ENCODE measurements at places on chromosomes 4 and X.

GRCh38 chr4:101040776-101041175 is 306.6 kb downstream of the PPP3CA start:
- DNase-seq, result no peak

GRCh38 chr4:2798399-2799223 is 5.7 kb downstream of the SH3BP2 start:
- DNase-seq, result peak; percentile 75

- DNase-seq, result no peak
Measured at GRCh38 chr4:174808836-174809235, 20.2 kb downstream of the GLRA3 start.

GRCh38 chr4:8350841-8351461 is 81.4 kb downstream of the HTRA3 start:
- DNase-seq, result no peak

GRCh38 chrX:129945131-129945530 is 37.3 kb upstream of the BCORL1 start:
- DNase-seq, result no peak

GRCh38 chr4:34066126-34066525 is 2178.2 kb downstream of the ARAP2 start:
- no peak for DNase-seq
